ENCODE measurements at places on chromosomes 11 and 22.

DNA sequence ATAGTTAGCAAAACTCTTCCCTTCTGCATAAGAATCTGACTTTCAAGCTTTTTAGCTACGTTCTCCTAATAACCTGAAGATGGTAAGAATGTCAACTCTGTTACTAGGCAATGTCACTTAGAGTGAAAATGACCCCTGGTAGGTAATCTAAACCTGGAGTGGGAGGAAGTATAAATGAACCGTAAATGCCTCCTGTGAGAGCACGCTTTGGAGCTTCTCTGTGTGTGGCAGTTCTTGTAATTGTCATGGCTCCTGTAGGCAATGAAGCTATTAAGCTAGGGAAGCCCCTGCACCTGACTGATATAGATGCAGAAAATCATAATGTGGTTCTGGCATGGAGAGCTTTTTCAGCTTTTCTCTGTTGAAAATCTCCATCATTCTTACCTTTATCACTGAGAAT lies 29.4 kb downstream of the CALCA start:
- DNase-seq = no peak

GRCh38 chr22:25540908-25541660 lies 23.4 kb upstream of the GRK3 start:
- no peak for DNase-seq

DNA sequence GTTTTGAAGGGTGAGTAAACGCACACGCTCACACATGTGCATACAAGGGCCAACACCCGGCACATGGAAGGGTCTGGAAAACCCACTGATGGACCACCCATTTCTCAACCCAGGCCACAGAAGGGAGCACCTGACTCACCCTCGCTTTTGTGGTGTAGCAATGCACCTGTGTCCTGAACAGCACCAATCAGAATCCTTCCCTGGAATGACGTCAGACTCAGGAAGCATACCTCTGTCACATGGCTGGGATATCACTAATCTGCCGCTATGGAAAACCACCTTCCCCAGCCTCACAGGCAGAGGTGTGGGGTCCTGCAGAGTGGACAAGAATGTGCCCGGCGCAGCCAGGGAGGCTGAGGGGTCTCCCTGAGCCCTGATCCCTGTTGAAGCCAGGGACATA lies 9.0 kb upstream of the OSM start:
- DNase-seq = no peak

DNA sequence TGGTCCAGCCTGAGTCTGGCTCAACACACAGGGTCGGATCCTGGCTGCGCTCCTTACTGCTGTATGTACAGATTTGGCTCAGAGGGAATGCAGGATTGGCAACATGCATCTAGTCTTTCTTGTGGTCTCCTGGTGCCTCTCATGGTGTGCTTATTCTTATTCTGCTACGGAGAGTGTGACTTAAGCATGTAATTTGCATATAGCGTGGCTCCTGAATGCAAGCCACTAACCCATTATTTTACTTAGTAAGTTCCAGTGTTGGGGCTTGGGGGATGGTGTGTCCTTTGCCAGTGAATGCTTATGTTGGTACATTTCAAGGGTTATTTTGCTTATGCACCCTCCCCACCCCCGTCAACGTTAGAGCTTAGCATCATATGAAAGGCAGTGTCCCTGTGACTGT lies 51.2 kb downstream of the PTPRJ start:
- no peak for DNase-seq

- DNase-seq = no peak
Observed at GRCh38 chr11:31764766-31765165, 46.4 kb downstream of the PAX6 start.

DNA sequence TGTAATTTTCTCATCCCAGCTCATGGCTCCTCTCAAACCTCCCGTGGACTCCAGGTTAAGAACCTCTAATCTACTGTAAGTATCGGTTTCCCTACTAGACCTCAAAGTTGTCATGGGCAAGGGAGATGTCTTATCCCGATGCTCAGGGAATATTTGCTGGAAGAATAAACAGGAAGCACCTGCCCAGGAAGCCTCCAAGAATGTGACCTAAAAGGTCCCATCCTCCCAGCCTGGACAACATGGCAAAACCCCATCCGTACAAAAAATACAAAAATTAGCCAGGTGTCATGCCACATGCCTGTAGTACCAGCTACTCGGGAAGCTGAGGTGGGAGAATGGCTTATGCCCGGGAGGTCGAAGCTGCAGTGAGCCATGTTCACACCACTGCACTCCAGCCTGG lies 62.4 kb downstream of the APOL1 start:
- DNase-seq = no peak

- no peak for DNase-seq
Observed at GRCh38 chr11:62664405-62665074, 470 bp downstream of the C11orf98 start.

GRCh38 chr11:6062691-6063358 lies 32.3 kb upstream of the OR56A1 start:
- no peak for DNase-seq

DNA sequence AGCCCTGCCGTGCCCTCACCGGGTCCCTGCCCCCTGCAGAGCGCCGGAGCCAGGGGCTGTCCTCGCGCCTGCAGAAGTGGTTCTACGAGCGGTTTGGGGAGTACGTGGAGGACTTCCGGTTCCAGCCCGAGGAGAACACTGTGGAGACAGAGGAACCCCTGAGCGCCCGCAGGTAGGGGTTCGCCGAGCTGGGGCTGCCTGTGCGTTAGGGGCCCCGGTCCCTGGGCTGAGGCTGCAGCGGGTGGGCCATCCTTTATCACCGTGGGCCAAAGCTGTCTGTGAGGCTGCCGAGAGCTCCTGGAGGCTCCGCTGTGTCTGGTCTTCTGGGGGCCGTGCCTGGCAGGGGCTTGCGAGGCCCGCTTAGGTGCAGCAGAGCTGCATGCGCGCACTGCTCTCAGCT lies 42.8 kb downstream of the GRAMD4 start:
- no peak for DNase-seq

DNA sequence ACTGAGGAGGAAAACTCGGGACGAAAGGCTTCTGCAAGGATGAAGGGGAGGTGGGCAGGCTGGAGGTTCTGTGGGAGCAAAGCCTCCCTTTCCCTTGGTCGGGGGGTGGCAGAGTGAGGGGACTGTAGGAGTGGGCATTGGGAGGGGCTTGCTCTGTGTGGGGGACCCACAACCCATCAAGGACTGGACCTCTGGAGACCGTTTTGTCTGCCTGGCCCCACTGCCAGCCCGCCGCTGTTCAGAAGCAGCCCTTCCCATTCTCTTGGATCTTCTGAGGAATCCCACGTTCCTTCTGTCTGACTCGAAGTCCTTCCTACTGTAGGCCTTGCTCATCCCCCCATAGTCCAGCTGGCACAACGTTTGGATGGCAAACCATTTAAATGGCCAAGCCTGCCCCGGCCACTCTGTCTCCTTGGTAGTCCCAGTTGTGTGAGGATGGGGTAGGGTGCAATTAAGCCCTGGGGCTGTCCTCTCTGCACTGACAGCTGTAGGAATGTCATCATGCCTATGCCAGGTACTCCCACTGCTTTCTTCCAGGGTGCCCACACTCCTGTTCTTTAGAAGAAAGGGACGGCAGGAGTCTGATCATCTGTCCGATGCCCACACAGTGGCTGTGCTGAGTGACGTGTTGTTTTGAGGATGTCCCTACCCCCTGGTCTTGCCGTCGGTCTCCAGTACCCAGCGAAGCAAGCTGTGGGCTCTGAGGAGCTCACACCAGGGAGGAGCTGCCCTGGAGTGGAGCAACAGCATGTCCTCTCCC lies 17.0 kb upstream of the NECTIN1 start:
- DNase-seq = no peak

DNA sequence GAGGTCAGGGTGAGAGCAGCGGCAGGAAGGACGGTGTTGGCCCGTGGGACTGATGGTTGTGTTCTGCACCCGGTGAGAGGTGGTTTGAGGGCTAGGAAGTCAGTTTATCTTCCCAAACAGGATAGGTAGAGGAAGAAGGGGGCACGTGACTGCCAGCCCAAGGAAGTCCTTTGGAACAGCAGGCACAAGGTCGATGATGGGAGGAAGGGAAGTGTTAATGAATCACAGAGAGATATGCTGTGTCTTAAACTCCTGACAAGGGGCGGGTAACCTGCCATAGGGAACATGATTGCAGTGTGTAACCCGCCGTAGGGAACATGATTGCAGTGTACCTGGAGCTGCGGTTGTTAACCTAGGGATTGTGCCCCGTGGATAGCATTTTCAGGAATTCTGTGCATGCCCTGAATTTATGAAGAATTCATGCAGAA lies 49.0 kb downstream of the PRR5L start:
- no peak for DNase-seq

Measured in activated T-cell treated with anti-CD3 and anti-CD28 coated beads for 48 hours (primary cell).